Neural crest cell (in vitro differentiated cells): ENCODE measurements at places on chromosomes 5 and 9. TPM values are rescaled to one million over a fixed set of nuclear protein-coding genes. Genes with fewer than 3 reads are reported as not detected.

ARHGEF39 gene
- total RNA-seq: 27.2 and 28.0 TPM in 2 replicates

- no peak for DNase-seq
Measured at GRCh38 chr9:77945798-77946197, 85.8 kb downstream of the GNAQ start.

IFNA16 gene
- not detected in 2 replicates for total RNA-seq

FAM153A gene
- total RNA-seq: not detected in 2 replicates

SPATA31A3 gene
- total RNA-seq: 0.09 TPM in 1 of 2 replicates, not detected in the other

LTC4S gene
- total RNA-seq: 2.4 and 3.3 TPM in 2 replicates

DNA sequence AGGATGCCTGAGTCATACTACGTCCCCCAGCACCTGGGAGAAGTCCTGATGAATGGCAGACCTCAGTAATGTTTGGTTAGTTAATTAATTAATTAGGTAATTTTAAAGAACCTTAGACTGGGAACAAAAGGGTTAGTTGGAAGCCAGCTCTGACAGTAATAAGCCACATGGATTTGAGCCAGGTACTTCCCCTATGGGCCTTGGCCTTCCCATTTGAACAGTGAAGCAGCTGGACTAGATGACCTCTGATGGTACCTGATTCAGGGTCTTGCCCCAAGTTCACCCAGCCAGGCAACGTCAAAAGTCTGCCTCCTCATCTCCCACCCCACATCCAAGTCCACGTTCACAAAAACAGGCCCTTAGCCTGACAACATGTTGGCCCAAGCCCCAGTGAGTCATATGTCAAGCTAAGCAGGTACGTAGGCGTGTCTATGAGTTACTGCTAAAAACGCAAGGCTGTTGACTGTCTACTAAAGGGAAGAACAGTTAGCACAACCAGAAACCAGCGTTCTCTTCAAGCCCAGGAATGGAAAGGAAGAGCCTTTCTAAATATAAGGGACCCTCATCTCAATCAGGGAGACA lies 303.2 kb downstream of the ACTL7B start:
- DNase-seq: no peak

SPAAR gene
- not detected in 2 replicates for total RNA-seq

DNA sequence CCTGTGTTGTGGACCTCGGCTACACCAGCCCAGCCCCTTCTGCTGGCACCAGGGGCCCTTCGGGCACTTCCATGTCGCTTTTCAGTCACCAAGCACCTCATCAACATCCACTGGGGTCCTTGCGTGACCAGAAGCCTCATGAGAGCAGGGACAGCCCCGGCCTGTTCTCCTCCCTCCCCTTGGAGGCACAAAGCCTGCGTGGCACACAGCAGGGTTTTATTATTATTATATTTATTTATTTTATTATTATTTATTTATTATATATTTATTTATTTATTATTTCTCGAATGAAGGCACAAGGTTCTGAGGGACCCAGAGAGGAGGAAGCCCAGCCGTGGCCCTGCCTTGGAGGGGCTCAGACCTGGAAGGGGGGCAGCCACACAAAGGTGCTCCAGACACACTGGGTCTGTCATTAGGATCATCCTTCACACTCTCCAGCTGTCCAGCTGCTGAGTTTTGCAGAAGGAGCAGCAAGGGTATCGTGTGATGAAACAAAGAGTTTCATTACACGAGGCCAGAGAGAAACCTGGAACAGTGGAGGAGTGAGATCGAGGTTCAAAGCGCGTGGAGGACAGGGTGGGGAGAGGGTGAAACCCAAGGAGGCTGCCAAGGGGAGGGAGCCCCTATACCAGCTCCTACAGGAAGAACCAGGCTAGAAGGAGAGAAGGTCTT lies 5.2 kb downstream of the VAV2 start:
- DNase-seq: no peak

DHFR gene
- 112 TPM in 2 replicates for total RNA-seq

TMEM252 gene
- not detected in 2 replicates for total RNA-seq

GRCh38 chr9:113592876-113593575 lies 129.5 kb downstream of the RGS3 start:
- DNase-seq: no peak

PAEP gene
- not detected in 2 replicates for total RNA-seq

TAF1L gene
- total RNA-seq: not detected in 2 replicates
